ENCODE measurements at places on chromosomes 5 and 9.
A peak's percentile ranks its signal among the peaks of the same experiment; 100 is the strongest.

- no peak for DNase-seq
These were observed 118.5 kb downstream of the INVS start for GRCh38 chr9:100217536-100217935.

- peak; percentile 37 for DNase-seq
These were observed 599.3 kb upstream of the SGCD start for GRCh38 chr5:155727512-155728145.

GRCh38 chr5:139543423-139543991 lies 17.6 kb upstream of the UBE2D2 start:
- DNase-seq, result peak; percentile 53

DNA sequence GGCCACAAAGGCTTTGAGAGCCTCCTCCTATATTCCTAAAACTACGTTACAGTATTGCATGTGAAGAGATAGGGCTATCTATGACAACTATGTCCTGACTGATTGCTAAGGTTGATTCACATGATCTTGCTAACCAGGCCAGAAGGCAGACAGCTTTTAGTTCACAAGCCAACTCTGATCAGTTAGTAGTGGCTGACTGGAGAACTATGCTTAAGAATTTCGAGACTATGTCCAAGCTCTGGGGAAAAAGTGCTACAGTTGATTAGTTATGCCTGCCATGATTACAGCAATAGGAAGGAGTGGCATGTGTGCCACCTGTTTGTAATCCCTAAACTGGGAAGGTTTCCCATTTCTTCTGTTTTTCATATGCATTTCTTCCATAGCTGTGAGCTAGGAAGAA lies 223.4 kb downstream of the DOCK8 start:
- DNase-seq, result no peak

DNA sequence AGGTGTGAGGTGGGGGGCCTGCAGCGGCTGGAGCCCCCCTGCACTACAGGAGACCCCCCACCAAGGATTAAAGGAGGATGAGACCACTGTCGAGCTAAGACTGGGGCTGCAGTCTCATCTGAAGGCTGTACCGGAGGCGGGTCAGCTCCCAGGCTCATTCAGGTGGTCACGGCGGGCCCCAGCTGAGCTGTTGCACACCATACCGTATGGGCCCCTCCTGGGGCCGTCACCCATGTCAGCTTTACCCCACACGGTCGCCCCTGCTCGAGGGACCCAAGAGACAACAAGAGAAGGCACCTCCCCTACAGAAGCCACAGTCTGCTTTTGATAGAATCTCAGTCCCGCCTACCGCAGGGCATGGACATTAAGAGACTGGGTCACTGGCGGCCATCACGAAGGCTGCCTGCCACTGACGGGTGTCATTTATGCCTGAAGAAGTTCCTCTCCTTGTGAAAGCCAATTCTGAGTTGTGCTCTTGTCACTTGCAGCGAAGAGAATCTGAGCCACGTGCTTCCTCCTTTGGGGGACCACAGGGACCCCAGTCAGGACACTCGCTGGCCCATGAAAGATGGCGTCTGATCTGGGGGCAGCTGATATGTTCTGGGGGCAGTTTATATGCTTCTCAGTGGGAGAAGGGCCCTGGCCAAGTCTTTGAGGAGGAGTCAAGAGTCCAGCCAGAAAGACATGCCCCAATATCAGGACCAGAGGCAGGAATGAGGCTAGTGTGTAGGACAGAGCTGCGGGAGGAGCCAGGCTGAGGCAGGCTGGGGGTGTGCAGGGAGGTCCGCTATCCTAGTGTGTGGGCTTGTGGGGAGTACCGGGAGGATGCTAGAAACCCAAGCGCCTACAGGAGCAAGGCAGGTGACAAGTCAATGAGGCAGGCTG lies 102.4 kb downstream of the ZNF354C start:
- no peak for DNase-seq

- DNase-seq, result no peak
These were observed 9.3 kb downstream of the CDO1 start for GRCh38 chr5:115806986-115807653.

DNA sequence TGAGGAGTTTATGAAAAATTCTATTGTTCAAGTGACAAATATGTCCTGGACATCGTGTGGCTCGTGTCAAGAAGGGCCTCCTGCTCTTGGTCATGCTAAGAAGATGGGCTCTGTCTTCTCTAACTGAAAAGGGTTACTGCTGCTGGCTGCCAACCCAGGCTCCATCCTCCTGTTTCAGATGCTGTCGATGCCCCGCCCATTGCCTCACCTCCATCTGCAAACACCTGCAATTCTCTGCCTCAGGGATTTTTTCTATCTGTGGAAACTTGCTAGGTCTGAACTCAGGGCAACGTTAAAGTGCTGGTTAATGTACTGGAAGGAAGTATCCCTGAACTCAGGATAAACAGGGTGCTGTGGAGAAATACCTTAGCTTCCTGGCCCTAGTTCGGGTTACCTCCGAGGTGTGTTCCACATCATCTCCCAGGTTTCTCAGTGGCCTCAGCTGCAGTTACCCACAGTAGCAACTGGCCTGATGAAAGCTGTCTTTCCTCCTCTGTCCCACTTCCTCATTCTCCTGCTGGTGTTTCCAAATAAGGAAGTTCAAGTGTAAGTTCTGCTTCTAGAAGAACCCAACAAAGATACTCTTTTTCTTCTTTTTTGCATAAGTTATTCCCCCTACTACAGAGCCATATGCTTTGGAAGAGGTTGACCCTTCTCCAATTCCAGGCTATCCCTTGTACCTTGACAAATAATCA lies 151.7 kb upstream of the SMIM23 start:
- no peak for DNase-seq

DNA sequence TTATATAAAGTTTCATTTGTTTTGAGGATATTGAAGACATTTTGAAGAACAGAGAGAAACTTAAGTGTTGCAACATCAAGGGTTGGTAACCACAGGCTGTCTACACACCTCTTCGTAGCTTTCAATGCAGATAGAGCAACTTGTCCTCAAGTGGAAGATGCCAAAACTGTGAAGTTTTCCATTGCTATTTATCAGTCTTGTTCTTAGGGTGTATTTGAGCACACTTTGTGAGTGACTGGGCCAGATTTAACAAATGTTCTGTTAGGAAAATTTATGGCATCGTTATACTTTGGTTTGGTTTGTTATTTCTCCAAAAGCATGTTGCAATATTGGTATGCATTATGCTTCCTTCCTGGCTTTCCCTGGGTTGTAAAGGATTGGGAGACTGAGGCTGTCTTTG lies 31.6 kb downstream of the NNT start:
- DNase-seq, result no peak

DNA sequence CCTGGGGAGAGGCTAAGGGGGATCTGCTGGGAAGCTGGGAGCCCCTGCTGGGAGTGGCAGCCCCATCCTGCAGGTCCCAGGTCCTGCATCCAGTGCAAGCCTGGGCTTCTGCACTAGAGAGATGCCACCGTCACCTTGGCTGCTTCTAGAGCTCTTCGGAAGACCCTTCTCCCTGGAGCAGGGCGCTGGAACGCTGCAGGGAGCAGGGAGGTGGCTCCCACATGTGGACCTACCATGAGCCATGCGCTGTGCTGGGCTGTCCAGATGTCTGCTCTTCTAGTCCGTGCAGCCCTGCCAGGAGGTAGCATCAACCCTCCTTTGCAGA lies 90.9 kb upstream of the PHYKPL start:
- no peak for DNase-seq

DNA sequence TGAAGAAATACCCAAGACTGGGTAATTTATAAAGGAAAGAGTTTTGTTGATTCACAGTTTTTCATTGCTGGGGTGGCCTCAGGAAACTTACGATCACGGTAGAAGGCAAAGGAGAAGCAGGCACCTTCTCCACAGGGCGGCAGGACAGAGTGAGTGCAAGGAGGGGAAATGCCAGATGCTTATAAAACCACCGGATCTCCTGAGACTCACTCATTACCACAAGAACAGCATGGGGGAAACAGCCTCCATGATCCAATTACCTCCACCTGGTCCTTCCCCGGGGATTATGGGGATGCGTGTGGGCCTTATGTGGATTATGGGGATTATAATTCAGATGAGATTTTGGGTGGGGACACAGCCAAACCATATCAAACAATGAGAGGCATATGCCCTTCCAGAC lies 18.5 kb upstream of the RORB start:
- no peak for DNase-seq

GRCh38 chr9:93677048-93677571 lies 100.7 kb downstream of the PHF2 start:
- DNase-seq, result no peak

GRCh38 chr9:116692616-116693015 lies 5.5 kb downstream of the TRIM32 start:
- DNase-seq, result no peak

- DNase-seq, result peak; percentile 64
These were observed 36.9 kb downstream of the FEM1C start for GRCh38 chr5:115507681-115508080.

DNA sequence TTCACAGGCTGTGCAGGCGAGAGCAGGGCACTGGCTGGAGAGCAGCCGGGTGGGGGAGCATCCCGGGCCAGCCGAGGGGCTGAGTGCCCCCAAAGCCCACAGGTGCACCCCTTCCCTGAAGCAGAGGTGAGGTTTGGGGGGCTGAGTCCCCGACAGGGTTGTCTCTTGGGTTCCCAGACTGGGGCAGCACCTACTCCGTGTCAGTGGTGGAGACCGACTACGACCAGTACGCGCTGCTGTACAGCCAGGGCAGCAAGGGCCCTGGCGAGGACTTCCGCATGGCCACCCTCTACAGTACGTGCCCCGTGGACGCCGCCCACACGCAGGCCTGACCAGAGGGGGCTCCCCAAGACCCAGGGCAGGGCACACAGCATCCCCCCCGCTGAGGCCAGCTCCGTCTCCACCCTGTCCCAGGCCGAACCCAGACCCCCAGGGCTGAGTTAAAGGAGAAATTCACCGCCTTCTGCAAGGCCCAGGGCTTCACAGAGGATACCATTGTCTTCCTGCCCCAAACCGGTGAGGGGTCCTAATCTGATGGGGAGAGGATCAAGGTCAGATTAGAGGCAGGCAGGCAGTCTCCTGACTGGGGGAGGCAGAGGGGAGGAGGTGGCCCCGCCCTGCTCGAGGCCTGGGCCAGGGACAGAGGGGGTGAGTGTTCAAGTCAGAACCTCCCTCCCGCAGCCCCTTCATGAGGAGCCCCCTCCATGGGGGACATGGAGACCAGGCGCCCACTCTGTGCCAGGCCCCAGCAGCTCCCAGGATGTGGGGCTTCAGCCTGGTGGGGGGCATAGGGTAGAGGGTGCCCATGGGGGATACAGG lies 2.7 kb downstream of the PTGDS start:
- DNase-seq, result no peak

- no peak for DNase-seq
These were observed 1931.0 kb upstream of the CDH6 start for GRCh38 chr5:29262339-29263123.

DNA sequence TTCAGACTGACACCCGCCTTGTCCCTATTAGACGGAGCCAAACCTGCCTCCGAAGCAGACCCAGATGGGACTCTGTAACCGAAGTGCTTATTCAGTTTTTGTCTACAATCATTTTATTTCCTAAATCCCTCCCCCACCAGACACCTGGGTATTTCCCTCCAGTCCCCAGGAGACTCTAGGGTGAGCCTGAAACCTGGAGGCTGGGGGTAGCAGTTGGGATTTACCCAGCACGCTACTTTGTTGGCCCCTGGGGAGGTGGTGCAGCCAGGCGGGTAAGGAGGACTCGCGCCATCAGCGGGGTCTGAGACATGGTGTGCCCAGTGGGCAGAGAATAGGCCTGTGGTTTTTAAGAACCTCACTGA lies 1.3 kb upstream of the LHX2 start:
- DNase-seq, result no peak

GRCh38 chr9:133848471-133849109 lies 110.4 kb upstream of the SARDH start:
- no peak for DNase-seq

DNA sequence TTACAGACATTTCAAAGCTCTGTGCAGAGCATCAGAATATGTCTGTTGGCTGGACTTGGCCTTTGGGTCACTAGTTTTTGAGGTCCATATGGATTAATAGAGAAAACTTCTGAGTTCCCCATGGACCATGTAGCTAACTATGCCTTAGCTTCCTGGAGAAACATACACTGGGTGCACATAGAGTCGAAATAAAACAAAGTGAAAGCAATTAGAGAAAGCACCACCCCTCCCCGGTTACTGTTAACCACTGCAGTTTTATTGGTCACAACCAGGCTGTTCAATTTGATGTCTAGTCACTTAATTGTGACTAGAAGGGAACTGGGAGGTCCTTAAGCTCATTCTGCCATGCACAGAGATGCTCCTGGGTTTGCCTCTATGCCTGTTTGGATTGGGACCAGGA lies 4.2 kb downstream of the FAM240B start:
- DNase-seq, result no peak

DNA sequence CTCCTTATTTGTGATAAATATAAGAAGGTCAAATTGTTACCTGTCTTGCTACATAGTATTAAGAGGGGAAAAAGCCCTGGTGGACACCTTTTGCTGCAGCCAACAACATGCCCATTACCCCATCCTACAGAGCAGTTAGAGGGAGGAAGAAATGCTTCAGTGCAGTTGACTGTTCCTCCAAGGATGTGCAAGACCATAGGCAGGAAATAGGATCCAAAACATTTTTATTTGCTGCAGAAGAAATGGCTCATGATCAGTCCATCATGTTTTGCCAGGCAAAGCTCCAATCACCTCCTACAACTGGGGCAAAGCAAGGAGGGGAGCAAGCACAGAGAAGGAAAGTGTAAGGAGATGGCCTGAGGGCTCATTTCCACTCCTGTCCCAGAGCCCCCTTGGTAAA lies 399.1 kb upstream of the PIK3R1 start:
- no peak for DNase-seq

GRCh38 chr9:75112789-75113188 lies 24.5 kb downstream of the OSTF1 start:
- DNase-seq, result no peak

GRCh38 chr9:365436-365835 lies 150.8 kb downstream of the DOCK8 start:
- no peak for DNase-seq
